ENCODE measurements at places on chromosomes 6 and 20. TPM values are rescaled to one million over a fixed set of nuclear protein-coding genes. Genes with fewer than 3 reads are reported as not detected.

Gene LATS1
- total RNA-seq, result 30.2 TPM

Gene PSORS1C2
- total RNA-seq, result not detected

Gene KIF25
- not detected for total RNA-seq

Gene PLA2G7
- total RNA-seq, result 4.6 TPM

Gene RCAN2
- 42.7 TPM for total RNA-seq

Gene KCNQ5
- 5.5 TPM for total RNA-seq

Gene PTPRK
- 61.6 TPM for total RNA-seq

Gene DACT2
- total RNA-seq, result 4.6 TPM

Gene RNASET2
- 31.1 TPM for total RNA-seq

Gene WFDC12
- not detected for total RNA-seq

Gene SIRPD
- not detected for total RNA-seq
